ENCODE measurements at places on chromosomes 3 and 15.

DNA sequence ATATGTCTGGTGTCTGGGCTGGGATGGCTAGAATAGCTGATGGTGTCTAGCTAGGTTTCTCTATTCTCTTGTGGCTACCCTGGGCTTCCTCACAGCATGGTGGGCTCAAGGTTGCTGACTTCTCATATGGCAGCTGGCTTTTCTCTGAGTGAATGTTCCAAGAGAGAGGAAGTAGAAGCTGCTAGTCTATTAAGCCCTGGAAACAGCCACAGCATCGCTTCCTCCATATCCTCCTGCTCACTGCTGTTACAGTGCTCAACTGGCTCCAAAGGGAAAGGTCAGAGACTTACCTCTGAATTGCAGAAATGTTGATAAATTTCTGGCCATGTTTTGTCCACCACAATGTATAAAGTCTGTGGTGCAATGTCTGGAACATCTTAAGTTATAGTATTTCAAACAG is 299.9 kb upstream of the ADAMTS9 start:
- DNase-seq: no peak

GRCh38 chr3:129417326-129417725 is 11.1 kb downstream of the EFCAB12 start:
- DNase-seq: no peak

DNA sequence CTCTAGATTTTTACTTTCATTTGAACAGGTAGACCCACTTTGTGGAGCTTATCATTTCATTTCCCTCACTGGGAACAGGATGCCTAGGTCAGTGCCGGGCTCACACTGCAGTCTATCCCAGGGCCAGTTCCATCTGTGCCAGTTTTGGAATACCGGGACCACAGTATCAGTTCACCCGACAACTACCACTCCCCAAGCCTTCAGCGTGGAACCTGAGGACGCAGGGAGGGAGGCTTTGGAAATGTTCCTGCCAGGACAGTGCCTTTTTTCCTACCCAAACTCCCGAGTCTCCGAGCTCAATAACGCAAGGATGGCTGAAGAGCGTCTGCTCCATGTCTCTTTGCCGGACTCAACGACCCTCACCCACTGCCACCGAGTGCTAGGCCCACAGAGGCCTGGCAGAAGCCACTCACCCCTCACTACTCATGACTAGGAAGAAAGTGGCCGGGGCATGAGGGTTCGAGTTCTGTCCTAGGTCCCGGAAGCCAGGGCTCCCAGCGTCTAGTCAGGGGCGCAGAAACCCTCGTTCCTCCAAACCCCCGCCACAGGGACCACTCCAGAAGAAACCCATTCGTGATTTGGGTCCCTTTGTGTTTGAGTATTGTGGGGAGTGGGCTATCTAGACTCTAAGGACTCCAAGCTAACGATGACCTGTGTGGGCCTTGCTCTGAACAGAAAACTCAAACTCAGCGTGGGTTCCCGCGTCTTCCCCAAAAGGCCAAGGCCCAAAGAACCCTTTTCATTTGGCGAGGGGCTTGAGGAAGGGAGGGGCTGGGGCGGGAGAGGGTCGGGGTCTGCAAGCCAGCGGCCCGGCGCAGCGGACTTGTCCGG is 11.4 kb downstream of the ZIC1 start:
- no peak for DNase-seq

DNA sequence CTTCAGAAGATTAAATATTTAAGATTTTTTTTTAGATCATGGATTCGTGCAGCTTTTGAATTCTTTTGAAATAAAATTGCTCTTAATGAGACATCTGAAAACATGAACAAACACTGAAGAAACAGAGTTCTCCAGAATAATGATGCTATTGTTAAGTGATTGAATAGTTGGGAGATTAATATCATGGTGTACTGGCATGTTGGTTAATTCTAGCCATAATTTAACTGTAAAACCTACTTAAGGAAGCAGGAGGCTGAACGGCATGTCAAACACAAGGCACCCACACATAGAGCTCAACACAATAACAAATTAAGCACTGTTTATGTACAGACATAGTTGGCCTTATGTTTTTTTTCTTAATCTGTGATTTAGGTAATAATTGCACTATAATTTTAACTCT is 185.6 kb downstream of the RBMS3 start:
- DNase-seq: no peak

- DNase-seq: no peak
Observed at GRCh38 chr3:171748064-171748924, 62.0 kb downstream of the PLD1 start.

- no peak for DNase-seq
Observed at GRCh38 chr3:57737840-57738239, 18.3 kb upstream of the SLMAP start.

- no peak for DNase-seq
Observed at GRCh38 chr3:75136100-75136897, 521.8 kb upstream of the CNTN3 start.

DNA sequence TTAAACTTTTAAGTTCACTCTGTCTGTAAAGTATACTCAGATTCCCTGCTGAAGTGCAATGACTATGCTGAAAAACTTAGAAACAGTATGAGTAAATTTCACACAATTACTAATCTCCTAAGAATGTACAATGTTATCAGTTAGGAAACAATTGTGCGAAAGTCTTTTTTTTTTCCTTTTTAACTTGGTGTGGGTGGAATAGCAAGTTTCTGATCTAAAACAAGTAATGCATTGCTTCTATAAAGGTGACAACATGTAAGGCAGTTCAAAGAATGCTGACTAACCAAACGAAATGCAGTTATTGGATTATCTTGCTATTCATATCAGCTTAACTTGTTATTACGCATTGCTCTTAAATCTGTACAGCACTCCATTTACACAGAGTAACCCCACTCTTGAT is 19.3 kb upstream of the SLC12A8 start:
- DNase-seq: no peak

DNA sequence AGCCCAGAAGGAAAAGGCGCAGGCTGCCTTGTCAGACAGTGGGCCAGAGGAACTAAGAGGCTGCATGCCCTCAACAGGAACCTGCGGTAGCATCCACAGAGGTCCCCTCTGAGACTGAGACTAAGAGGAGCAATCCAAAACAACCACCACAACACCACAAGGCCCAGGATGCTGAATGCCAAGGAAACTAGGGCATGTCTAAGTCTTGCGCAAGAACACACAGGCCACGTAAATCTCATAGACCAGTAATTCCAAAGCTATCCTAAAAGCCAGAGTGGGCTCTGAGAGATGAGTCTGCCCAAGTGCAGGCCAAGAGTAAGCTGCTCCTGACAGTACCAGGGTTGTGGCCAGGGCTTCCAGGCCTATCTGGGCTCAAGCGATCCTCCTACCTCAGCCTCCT is 12.9 kb downstream of the MON1A start:
- DNase-seq: no peak

- no peak for DNase-seq
Observed at GRCh38 chr3:127915937-127916493, 983 bp downstream of the KBTBD12 start.
